Type B pancreatic cell (in vitro differentiated cells): ENCODE measurements at places on chromosomes 1 and 21. TPM values are rescaled to one million over a fixed set of nuclear protein-coding genes. Genes with fewer than 3 reads are reported as not detected.
A peak's percentile ranks its signal among the peaks of the same experiment; 100 is the strongest.

PDPN gene
- total RNA-seq: 4.8 and 24.2 TPM in 2 replicates

DNA sequence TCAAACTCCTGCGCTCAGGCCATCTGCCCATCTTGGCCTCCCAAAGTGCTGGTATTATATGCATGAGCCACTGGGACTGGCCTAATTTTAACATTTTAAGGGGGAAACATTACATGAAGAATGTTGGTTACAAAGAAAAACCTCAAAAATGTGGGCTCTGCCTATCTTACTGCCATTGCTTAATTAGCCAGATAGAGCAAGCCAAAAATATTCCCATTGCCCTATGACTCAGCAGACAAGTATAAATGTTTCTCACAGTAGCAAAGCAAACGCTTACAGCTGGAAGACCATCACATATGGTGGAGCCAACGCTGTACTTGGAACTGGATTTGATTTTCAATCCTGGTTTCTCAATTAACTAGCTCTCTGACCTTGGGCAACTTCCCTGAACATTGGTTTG lies 502.0 kb downstream of the SMYD3 start:
- no peak for DNase-seq
- no peak overlapping the region for H3K27ac ChIP-seq
- H3K27me3 ChIP-seq: peaks cover 3% of the 10 kb centered on the region

- no peak for DNase-seq
- peaks cover 4% of the 10 kb centered on the region for H3K27me3 ChIP-seq
Observed at GRCh38 chr1:91851130-91852010, 34.6 kb downstream of the TGFBR3 start.

GRCh38 chr1:113811156-113811887 lies 954 bp downstream of the RSBN1 start:
- peaks cover 13% of the 10 kb centered on the region for H3K4me1 ChIP-seq
- peak overlapping the region; percentile 98 for H3K27ac ChIP-seq
- H3K27me3 ChIP-seq: no peaks in the 10 kb centered on the region
- peak overlapping the region; percentile 100 for H3K4me3 ChIP-seq

GRCh38 chr1:231803353-231803752 lies 176.8 kb downstream of the DISC1 start:
- H3K4me1 ChIP-seq: no peaks in the 10 kb centered on the region
- no peak overlapping the region for H3K4me3 ChIP-seq
- peaks cover 5% of the 10 kb centered on the region for H3K36me3 ChIP-seq

DNA sequence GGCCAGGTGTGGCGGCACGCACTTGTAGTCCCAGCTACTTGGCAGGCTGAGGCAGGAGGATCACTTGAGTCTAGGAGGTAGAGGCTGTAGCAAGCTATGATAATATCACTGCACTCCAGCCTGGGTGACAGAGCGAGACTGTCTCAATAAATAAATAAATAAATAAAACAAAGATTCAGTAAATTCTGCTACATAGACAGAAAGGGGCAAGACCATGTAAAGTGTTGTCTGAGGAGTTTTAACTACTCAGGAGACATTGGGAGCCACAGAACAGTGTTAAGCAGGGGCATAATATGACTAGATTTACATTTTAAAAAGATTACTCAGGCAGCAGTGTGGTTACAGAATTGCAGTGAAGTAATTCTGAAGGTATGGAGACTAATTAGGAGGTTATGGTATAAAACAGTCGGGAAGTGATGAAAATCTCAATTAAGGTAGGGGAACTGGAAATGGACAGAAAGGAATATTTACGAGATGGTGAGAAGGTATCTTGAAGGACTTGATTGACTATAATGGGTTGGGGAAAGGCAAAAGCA lies 94.7 kb downstream of the ATP1B1 start:
- peaks cover 4% of the 10 kb centered on the region for H3K4me1 ChIP-seq
- DNase-seq: no peak
- no peak overlapping the region for H3K27ac ChIP-seq
- no peak overlapping the region for H3K4me3 ChIP-seq
- H3K36me3 ChIP-seq: peaks cover 13% of the 10 kb centered on the region

RBP7 gene
- total RNA-seq: 0.92 and 2.9 TPM in 2 replicates

- no peaks in the 10 kb centered on the region for H3K36me3 ChIP-seq
- no peak overlapping the region for H3K4me3 ChIP-seq
- no peaks in the 10 kb centered on the region for H3K4me1 ChIP-seq
- peaks cover 19% of the 10 kb centered on the region for H3K27me3 ChIP-seq
Observed at GRCh38 chr1:66723985-66724384, 28.3 kb upstream of the DYNLT5 start.

DNA sequence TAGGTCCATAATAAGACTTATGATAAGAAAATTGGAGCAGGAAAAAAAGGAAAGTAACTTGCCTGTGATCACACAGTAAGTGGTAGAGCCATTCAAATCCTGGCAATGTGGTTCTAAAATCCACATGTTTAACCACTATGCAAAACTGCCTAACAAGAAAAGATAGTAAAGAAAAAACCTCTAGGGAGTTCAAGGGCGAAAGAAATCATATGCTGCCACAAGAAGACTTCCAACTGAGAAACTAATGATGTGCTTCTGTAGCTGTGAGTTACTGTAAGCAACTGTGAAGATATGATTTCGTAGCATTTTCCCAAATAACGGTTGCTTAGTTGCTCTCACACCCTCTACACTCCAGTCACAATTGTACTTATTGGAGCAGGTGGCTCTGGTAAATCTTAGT lies 20.9 kb upstream of the LYPLAL1 start:
- peaks cover 10% of the 10 kb centered on the region for H3K4me1 ChIP-seq
- no peak overlapping the region for H3K4me3 ChIP-seq
- no peak overlapping the region for H3K27ac ChIP-seq
- no peak for DNase-seq
- H3K36me3 ChIP-seq: no peaks in the 10 kb centered on the region
- H3K27me3 ChIP-seq: no peaks in the 10 kb centered on the region

- H3K4me1 ChIP-seq: no peaks in the 10 kb centered on the region
- DNase-seq: no peak
- H3K36me3 ChIP-seq: no peaks in the 10 kb centered on the region
- no peak overlapping the region for H3K27ac ChIP-seq
- H3K27me3 ChIP-seq: no peaks in the 10 kb centered on the region
Observed at GRCh38 chr1:150778409-150778808, 12.8 kb upstream of the CTSS start.

GRCh38 chr1:118085365-118085764 lies 99.7 kb downstream of the SPAG17 start:
- DNase-seq: no peak
- peaks cover 8% of the 10 kb centered on the region for H3K4me1 ChIP-seq
- H3K36me3 ChIP-seq: peaks cover 3% of the 10 kb centered on the region
- H3K27me3 ChIP-seq: no peaks in the 10 kb centered on the region
- H3K27ac ChIP-seq: no peak overlapping the region

- H3K4me3 ChIP-seq: no peak overlapping the region
- no peaks in the 10 kb centered on the region for H3K36me3 ChIP-seq
- no peak for DNase-seq
- H3K27ac ChIP-seq: no peak overlapping the region
- H3K27me3 ChIP-seq: peaks cover 80% of the 10 kb centered on the region
Observed at GRCh38 chr1:110677526-110677925, 2.8 kb upstream of the KCNA3 start.

ARHGEF19 gene
- 20.2 and 29.5 TPM in 2 replicates for total RNA-seq

- no peak overlapping the region for H3K27ac ChIP-seq
- no peaks in the 10 kb centered on the region for H3K4me1 ChIP-seq
- no peaks in the 10 kb centered on the region for H3K36me3 ChIP-seq
- H3K4me3 ChIP-seq: no peak overlapping the region
Observed at GRCh38 chr1:58119971-58120370, 426.6 kb downstream of the OMA1 start.

TBX15 gene
- total RNA-seq: 0.19 and 8.5 TPM in 2 replicates

CA6 gene
- total RNA-seq: 0.24 TPM in 1 of 2 replicates, not detected in the other

DNA sequence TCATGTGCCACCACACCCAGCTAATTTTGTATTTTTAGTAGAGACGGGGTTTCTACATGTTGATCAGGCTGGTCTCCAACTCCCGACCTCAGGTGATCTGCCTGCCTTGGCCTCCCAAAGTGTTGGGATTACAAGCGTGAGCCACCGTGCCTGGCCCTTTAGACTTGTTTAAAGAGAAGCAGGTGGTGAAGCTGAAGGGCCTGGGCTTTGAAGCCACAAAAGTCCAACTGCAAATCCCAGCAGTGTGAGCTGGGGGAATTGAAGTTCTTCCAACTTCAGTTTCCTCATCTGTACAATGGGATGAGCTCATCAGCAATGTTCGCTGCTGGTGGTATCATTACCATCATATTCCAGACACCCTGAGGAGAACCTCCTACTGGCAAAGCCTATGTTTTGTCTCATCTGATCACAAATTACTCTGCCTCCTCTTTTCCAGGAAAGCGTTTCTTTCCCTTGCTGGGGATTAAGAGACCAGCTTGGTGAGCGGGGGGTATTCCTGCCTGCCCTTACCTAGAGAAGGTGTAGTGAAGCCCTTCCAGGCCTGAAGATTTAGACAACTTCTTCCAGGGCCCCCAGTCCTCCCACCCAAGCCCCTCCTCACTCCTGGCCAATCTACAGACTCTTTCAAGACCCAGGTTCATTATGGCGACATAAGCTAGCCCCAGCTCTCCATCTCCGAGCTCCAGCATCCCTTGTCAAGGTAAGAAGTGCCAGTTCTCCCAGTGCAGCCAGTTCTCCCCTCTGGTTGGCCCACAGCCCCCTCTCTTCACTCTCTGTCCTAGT lies 2.4 kb upstream of the SHISA4 start:
- no peak overlapping the region for H3K4me3 ChIP-seq
- peaks cover 34% of the 10 kb centered on the region for H3K27me3 ChIP-seq
- peaks cover 5% of the 10 kb centered on the region for H3K4me1 ChIP-seq
- DNase-seq: no peak
- H3K36me3 ChIP-seq: no peaks in the 10 kb centered on the region

- no peak overlapping the region for H3K4me3 ChIP-seq
- no peaks in the 10 kb centered on the region for H3K27me3 ChIP-seq
- H3K36me3 ChIP-seq: no peaks in the 10 kb centered on the region
- H3K4me1 ChIP-seq: no peaks in the 10 kb centered on the region
- peak overlapping the region; percentile 14 for H3K27ac ChIP-seq
- DNase-seq: no peak
Observed at GRCh38 chr21:18832950-18833349, 429.4 kb upstream of the TMPRSS15 start.

DNA sequence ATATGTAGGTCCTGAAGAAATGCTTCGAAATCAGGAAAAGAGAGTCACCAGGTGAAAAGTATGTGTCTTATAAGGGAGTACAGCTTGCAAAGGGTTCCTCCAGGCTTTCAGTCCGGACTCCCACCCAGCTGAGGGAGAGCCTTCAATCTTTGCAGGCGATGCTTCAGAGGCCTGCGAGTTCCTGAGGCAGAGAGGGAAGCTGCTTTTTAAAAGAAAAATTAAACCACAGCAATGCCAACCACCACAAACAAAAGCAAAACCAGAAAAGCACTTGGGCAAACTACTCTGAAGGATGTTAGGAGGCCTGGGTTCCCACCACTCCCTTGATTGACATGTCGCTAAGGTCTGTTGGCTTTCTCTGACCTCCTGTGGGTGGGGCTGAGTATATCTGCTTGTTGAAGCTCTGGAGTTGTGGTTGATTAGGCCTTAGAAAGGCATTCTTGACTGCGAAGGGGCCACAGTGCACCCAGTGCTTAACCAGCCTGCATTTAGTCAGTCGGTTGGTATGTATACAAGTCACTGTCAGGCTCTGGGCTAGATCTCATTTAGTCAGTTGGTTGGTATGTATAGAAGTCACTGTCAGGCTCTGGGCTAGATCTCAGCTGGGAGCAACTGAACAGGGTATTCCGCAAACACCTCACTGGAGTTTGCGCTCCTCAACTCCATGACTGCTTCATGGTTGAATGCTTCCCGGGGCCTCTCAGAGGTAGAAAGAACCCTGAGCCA lies 1.2 kb downstream of the NIPAL3 start:
- no peak for DNase-seq
- H3K4me3 ChIP-seq: peak overlapping the region; percentile 97
- H3K27me3 ChIP-seq: no peaks in the 10 kb centered on the region
- H3K36me3 ChIP-seq: peaks cover 4% of the 10 kb centered on the region
- peaks cover 37% of the 10 kb centered on the region for H3K4me1 ChIP-seq

DNA sequence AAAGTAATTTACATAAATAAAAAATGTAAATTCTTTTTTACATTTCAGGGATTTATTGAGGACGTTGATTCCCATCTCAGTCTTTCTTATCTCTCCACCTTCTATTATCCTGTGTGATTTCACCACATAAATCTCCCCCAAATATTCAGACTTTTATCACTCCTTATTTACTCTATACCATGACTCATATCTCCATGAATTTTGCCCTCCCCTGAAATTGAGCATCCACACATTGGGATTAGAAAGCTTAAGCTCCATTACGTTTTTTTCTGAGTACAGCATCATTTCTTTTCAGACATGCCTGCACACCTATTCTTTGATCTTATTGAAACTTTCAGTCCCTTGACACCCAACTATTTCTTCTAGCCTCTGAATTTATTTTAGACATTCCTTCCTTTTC lies 111.2 kb downstream of the IFI44 start:
- H3K4me1 ChIP-seq: peaks cover 10% of the 10 kb centered on the region
- no peak overlapping the region for H3K27ac ChIP-seq

ARHGEF16 gene
- total RNA-seq: 16.1 and 28.9 TPM in 2 replicates

C1QC gene
- total RNA-seq: not detected in 2 replicates

GRCh38 chr1:225602590-225603206 lies 50.2 kb downstream of the ENAH start:
- H3K27me3 ChIP-seq: no peaks in the 10 kb centered on the region
- no peak for DNase-seq
- H3K27ac ChIP-seq: peak overlapping the region; percentile 17

MAP7D1 gene
- total RNA-seq: 94.5 and 112 TPM in 2 replicates

RO60 gene
- 56.1 and 90.5 TPM in 2 replicates for total RNA-seq

- H3K27ac ChIP-seq: no peak overlapping the region
- H3K4me3 ChIP-seq: no peak overlapping the region
- no peaks in the 10 kb centered on the region for H3K36me3 ChIP-seq
- no peak for DNase-seq
Observed at GRCh38 chr1:66413136-66413837, 120.7 kb upstream of the SGIP1 start.

DNA sequence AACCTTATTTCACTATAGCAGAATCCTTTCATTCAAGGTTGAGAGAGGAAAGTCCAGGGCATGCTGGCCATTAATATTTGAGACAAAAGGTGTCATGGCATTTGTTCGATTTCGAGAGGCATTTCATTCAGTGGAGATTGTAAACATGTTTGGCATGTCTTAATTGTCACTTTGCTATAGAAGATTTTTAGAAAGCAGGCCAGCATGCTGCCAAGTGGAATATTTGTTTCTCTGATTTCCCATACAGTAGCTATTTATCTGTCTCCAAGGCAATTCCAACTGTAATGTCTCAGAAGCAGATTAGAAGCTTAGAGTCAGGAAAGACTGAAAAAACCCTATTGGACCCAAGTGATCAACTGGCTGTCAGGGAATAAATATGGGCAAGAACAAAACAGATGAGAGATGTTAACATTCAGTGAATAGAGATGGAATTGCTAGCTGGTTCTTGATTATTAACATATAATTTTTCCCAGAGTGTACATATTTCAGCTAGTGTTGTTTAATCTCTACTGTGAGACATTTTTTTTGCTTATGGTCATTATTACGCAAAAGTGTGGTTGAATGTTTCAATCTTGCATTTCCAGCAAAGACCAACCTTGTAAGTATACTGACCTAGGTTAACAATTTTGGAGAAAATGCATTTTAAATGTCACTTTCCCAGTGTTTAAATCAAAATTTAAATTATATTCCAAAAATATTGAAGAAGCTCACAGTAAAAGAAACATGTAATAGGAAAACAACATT lies 174.6 kb downstream of the KCNK2 start:
- DNase-seq: no peak
- no peak overlapping the region for H3K27ac ChIP-seq
- H3K27me3 ChIP-seq: peaks cover 4% of the 10 kb centered on the region
- no peaks in the 10 kb centered on the region for H3K36me3 ChIP-seq
- H3K4me3 ChIP-seq: no peak overlapping the region
- no peaks in the 10 kb centered on the region for H3K4me1 ChIP-seq

GRCh38 chr1:104100115-104100514 lies 350.4 kb downstream of the AMY1C start:
- DNase-seq: no peak
- peaks cover 9% of the 10 kb centered on the region for H3K4me1 ChIP-seq
- peak overlapping the region; percentile 41 for H3K27ac ChIP-seq
- H3K27me3 ChIP-seq: no peaks in the 10 kb centered on the region
- no peak overlapping the region for H3K4me3 ChIP-seq
